ENCODE measurements at places on chromosomes 2 and 18.
A peak's percentile ranks its signal among the peaks of the same experiment; 100 is the strongest.

DNA sequence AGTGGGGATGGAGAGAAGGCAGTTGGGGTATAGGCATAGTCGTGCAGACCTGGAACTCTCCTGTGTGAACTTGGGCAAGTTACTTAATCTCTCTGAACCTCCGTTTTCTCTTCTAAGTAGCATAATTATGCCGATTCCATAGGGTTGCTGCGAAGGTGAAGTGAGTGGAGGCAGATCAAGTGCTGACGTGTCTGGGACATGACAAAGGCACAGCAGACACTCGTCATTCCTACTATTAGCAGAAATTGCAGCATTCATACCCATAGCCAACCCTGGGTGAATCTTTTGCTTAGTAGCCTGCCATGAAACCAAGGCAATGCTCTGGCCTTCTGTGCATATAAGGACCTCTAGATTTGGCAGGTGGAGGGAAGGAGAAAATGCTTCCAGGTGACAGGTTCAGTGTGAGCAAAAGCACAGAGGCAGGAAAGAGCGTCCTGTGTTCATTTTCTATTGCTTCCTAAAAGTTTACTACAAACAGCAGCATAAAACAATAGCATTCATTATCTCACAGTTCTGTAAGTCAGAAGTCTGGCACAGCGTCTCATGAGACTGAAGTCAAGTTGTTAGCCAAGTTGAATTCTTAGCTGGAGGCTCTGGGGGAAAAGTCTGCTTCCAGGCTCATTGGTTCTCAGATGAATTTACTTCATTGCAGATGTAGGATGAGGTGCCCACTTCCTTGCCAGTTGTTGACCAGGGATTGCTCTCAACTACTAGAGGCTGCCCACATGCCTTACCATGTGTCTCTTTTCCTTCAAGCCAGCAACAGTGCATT is 77.8 kb downstream of the CTIF start:
- no peak for DNase-seq

DNA sequence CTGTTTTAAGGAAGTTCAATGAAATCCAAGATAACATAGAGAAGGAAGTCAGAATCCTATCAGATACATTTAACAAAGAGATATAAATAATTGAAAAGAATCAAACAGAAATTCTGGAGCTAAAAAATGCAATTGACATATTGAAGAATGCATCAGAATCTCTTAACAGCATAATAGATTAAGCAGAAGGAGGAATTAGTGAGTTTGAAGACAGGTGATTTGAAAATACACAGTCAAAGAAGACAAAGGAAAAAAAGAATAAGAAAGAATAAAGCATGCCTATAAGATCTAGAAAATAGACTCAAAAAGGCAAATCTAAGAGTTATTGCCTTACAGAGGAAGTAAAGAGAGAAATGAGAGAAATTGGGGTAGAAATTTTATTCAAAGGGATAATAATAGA is 204.1 kb downstream of the SS18 start:
- no peak for DNase-seq

DNA sequence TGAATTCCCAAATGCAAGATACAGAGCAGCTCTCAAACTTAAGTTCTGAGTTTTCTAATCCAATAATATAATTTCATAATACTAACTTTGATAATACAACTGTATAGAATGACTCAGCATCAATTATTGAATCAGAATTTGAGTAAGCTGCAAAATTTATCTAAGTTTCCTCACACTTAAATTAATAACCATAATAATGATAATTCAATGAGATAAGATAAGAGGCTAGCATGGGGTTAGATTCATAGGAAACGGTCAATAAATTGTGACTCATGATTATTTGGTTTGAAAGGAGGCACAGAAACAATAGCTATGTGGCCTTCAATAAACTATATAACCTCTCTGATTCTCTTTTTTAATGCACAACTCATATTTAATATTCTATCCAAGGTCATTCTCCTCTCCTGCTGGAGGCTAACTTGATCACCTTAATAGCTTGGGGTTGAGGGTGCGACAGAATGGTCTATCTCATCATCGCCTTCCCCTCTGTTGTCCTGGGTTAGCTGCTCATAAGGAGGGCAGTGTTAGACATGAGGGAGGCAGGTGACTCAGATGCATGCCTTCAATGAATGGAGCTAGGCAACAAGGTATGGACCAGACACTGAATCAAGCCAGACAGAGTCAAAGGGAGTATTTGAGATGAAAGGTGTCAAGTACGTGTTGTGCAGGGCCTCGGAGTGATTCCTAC is 36.2 kb upstream of the BMP10 start:
- DNase-seq = no peak

- peak; percentile 76 for DNase-seq
These were observed 32.2 kb downstream of the RTP5 start for GRCh38 chr2:241901500-241902351.

GRCh38 chr2:30649278-30649677 is 158.0 kb downstream of the CAPN13 start:
- DNase-seq = no peak

GRCh38 chr2:68798569-68798968 is 64.0 kb downstream of the ARHGAP25 start:
- no peak for DNase-seq

DNA sequence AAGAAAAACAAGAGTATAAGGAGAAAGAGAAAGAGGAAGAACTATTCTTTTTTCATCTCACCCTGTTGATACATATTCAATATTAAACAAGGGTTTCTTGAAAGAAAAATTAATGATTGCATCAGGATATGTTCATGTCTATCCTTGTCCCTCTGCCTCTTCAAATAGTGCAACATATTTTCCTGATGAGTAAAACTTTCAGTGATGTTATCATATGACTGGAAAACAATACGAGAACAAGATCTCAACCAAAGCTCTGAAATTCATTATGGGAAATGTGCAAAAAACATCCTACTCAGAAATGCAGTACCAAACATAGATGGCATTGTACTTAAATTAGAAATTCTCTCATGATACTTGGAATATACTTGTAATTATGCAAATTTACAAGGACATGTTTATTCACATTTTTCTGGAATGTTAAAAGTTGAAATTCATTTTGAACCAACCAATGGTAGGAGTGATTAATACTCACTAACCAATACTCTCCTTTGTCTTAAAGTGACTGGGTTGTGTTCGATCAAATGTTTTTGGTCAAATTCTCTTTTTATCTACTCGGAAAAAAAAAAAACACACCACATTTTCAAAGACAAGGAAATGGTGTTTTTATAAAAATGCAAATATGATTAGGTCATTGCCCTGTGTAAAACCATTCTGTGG is 148.9 kb upstream of the GULP1 start:
- DNase-seq = no peak
